Endothelial cell of umbilical vein (primary cell): ENCODE measurements at places on chromosomes 6 and 20. TPM values are rescaled to one million over a fixed set of nuclear protein-coding genes. Genes with fewer than 3 reads are reported as not detected.

Gene RAD21L1
- total RNA-seq = not detected in 2 replicates

Gene ADGRB3
- not detected in 2 replicates for total RNA-seq

Gene CPXM1
- total RNA-seq = 9.3 and 20.3 TPM in 2 replicates

Gene VSX1
- not detected in 2 replicates for total RNA-seq

Gene MRAP2
- 3.5 and 5.8 TPM in 2 replicates for total RNA-seq

Gene SAPCD1
- 9.4 and 11.7 TPM in 2 replicates for total RNA-seq

Gene TPD52L1
- 0.29 and 0.83 TPM in 2 replicates for total RNA-seq

Gene NRSN1
- not detected in 2 replicates for total RNA-seq

Gene PANK2
- 54.3 and 55.3 TPM in 2 replicates for total RNA-seq

Gene NKX2-2
- not detected in 2 replicates for total RNA-seq

Gene PSMB9
- 2.7 and 6.3 TPM in 2 replicates for total RNA-seq

Gene MYH7B
- total RNA-seq = 0.07 TPM in 1 of 2 replicates, not detected in the other

Gene PCK1
- not detected in 2 replicates for total RNA-seq

Gene FNDC11
- total RNA-seq = 0.51 and 0.71 TPM in 2 replicates

Gene OVOL2
- total RNA-seq = not detected in 2 replicates

DNA sequence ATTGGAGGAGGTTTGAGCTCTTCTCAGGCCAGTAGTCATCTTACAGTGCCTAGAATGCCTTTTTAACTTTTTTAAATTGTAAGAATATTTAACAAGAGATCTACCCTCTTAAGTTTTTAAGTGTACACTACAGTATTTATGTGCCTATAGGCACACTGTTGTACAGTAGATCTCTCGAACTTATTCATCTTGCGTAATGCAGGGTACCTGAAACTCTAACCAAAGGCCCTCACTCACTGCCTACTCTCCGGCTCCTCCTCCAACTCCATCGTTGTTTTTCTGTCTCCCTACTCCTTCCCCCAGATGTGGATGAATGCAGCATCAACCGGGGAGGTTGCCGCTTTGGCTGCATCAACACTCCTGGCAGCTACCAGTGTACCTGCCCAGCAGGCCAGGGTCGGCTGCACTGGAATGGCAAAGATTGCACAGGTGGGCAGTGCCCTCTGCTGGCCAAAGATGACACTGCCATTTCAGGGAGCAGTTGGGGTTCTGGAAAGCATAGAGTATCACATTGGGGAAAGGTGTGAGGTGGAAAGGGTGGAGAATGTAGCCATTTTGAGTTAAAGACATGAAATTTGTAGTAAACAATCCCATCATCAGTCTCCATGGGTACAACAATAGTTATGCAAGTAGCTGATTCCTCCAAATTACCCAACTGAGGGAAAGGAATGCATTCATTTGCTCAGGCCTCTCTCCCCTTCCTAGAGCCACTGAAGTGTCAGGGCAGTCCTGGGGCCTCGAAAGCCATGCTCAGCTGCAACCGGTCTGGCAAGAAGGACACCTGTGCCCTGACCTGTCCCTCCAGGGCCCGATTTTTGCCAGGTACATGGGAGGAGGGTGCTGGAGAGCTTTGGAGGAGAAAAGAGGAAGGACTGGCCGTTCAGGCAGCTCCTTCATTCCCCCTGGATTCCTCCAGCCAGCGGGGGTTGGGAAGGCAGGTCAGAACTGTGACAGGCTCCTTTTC, 18.4 kb upstream of the ZNF76 start:
- DNase-seq = peak; percentile 65

DNA sequence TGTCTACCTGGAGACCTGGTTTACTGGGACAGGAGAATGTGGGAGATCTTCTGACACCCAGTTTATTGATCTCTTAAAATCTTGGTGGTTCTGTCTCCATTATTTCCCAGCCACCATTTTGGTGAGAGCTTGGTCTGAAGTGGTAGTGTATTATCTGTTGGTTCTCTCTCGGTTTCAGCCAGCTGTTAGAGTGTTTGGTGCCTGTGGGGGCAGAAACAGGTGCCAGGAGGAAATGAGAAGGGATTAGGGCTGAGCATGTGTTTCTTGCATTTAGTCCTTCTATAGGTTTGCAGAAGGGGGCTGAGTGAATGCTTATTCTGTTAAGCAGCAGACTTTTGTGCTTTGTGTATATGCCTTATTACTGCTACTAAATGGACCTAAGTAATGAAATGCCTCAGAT, 9.6 kb downstream of the JARID2 start:
- no peak for DNase-seq

GRCh38 chr6:53581856-53582255, 37.0 kb upstream of the GCLC start:
- DNase-seq = no peak

GRCh38 chr6:31734821-31735406, 1.4 kb downstream of the CLIC1 start:
- peak; percentile 71 for DNase-seq

DNA sequence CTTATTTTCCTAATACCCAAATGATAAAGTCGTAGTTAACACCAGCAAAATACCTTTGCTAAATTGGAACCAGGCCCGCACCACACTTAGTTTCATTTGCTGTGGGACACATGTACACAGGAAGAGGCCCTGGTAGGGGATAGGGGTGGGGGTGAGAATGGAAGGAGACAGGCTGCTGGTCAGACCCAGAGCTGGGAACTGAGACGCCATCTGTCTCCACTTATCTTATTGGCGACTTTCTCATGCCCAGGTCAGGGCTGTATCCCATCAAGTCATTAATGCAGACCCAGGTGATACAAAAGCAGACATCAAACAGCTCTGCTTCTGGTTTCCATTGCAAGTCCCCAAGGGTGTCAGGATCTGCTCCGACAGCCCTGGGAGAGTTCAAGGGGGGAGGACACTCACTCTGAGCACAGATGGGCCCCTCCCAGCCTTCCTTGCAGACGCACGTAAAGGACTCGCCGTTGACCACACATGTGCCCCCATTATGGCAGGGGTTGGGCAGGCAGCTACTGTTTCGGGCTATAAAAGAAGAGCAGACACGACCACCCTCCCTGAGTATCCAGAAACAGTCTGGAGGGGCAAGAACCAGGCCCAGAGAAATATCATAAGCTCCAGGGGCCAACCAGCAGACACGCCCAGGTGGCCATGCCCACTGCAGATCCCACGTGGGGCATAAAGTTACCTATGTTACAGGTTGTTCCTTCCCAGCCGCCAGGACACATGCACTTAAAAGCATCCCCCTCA, 29.2 kb downstream of the JAG1 start:
- no peak for DNase-seq

- DNase-seq = no peak
These were observed 143.6 kb upstream of the TNFAIP3 start for GRCh38 chr6:137723273-137724017.

DNA sequence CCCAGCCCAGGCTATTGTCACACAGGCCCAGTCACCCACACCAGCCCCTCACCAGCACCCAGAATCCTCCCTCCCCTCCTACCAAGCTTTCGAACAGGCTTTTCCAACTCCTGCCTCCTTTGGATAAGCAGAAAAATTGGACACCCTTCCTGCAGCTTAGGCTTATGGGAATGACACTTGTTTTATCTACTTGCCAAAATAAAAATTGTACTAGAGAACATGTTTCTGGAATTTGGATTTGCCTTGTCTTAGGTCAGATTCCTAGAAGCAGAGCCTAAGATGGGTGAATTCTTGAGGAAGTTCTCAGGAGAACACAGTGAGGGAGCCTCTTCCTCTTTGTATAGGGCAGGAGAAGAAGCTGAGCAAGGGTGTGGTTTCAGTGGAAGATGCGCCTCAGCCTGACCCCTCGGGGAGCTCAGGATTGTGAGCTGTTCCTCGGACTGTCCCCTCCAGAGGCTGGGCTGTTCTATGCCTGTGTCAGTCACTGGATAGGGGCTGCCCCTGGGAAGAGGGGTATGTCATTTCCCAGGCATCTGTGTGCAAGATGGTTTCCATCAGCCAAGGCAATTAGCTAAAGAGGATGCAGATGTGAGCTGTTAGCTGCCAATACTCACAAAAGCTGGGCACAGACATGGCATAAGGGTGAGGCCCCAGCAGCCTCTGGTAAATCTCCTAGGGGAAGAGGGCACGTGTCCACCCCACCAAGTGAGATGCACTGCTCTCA, 33.9 kb downstream of the ITPR3 start:
- DNase-seq = no peak

DNA sequence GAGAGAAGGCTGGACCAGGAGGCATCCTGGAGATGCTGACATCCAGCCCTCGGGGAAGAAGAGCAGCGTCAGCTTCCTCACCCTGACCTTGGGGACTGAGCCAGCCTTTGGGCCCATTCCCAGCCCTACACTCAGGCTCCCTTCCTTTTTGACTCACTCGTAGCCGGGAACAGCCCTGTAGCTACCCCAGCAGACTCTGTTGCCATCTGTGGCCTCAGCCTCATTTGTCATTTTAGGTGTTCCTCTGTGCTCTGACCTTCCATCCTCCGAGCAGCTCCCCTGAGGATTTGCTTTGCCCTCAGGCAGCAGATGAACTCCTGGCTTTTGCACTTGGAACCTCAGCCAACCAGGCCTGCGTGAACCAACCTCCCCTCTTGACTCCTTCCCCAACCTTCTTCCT, 67.5 kb downstream of the ELOVL2 start:
- DNase-seq = no peak

- DNase-seq = peak; percentile 92
These were observed 33.2 kb downstream of the RANBP9 start for GRCh38 chr6:13678255-13678983.

- DNase-seq = peak; percentile 49
These were observed 75.2 kb upstream of the IYD start for GRCh38 chr6:150293423-150294173.

DNA sequence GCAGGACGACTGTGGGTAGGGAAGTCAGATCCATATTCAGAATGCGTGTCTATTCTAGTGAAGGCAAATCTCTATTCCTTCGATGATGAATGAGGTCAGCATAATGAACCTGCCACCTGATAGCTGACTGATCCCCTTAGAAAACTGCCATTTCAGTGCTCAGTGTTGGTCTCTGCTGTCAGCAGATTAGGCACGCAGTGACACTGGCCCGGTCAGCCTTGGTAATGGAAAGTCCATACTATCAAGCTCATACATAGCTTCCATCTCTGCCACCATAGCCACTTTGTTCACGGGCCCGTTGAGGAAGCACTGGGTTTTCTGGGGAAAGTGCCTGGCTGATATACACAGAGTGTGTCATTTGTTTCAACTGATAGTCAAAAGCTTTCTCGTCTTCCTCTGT, 54.0 kb downstream of the C6orf52 start:
- DNase-seq = no peak

DNA sequence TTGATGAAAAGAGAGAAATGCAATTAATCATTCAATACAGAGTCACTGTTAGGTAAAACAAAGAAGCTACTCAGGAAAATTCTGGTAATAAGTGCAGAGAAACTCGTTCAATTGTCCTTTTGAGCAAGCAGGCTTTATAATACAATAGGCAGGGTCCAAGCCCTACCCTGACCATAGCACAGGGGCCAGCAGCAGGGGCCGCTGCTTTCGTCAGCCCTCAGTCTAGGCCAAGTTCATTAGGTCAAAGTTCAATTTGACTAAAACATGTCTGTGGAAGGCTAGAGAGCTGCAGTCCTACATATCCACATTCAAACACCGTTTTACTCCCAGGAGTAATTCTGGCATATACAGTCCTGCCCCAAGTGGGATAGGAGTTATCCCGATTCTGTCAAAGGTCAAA, 94.6 kb downstream of the BCAS1 start:
- no peak for DNase-seq

DNA sequence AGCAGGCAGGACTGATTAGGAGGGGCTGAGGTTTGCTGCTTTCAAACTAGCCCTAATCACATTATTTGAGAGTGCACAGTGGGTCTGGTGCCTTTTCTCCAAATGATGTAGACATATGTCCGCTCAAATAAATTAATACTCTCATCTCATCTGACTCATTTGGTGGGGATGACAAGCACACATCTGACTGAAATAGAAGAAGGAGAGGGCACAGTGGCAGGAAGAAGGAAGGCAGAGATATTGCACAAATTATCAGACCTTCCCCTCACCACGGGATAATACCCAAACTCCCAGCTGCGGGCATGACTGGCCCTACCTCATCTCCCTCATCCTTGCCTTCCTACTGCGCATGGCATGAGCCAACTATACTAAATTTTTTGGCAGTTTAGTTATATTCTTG, 33.9 kb upstream of the TNFRSF21 start:
- no peak for DNase-seq

- no peak for DNase-seq
These were observed 280.4 kb upstream of the TAB2 start for GRCh38 chr6:149037051-149037671.

GRCh38 chr20:46683939-46684750, 5.1 kb downstream of the TP53RK start:
- DNase-seq = peak; percentile 39

DNA sequence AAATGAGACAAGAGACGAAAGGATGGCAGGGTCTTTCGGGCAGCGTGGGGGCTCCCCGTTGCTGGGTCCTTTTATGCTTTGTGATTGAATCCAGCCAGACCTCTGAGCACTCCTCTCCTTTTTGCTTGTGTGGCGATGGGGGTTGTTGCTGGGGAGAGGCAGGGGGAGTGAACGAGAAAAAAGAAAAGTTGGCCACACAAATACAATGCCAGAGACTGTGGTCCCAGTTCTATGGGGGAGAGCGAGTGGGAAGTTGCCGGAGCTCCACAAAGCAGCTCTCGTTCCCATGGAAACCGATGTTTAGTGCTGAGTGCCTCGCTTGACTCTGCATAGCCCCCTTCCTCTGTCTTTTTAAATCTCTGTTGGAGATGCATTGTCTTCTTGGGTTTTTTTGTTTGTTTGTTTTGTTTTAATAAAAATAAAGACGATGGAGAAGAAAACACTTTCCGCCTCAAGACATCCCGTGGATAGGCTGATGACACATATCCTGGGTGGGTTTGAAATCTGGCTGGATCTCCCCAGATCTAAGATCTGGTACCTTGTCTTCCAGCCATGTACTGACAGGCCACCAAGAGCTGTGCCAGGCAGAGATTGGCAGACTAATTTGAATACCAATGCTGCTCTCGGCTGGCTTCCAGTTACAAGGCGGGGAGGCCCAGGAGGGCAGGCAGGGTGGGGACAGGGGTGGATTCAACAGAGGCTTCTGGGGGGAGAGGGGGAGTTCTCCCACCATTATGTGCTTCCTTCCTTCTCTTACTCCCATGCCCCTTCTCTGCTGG, 529.3 kb downstream of the QKI start:
- DNase-seq = no peak

GRCh38 chr20:43383026-43383795, 74.5 kb upstream of the SRSF6 start:
- DNase-seq = no peak

- no peak for DNase-seq
These were observed 49.6 kb downstream of the FOXO3 start for GRCh38 chr6:108610270-108610839.

- peak; percentile 85 for DNase-seq
These were observed 27.2 kb downstream of the UBE2V1 start for GRCh38 chr20:50085481-50086365.

GRCh38 chr20:33377366-33377765, 24.0 kb downstream of the CDK5RAP1 start:
- no peak for DNase-seq
